K562 (cell line): ENCODE measurements at places on chromosomes 1 and 21.

- no peak for DNase-seq
Observed at GRCh38 chr1:169318536-169319244, 48.9 kb downstream of the NME7 start.

DNA sequence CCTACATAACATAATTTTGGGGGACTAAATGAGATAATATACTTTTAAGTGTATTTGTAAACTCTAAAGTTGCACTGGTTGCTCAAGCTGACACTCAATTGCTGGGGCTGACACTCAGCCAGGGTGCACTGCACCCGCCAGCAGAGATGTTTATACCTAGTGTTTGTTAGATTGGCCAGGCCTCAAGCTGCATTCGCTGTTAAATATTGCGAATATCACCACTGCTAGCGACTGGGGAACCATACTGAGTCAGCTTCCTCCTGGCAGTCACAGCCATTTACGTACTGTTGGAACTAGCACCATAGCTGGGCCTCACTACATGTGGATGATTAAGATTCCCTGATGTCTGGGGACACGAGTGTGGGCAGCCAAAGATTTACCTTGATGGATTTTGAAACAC is 12.7 kb upstream of the RWDD3 start:
- DNase-seq: no peak

DNA sequence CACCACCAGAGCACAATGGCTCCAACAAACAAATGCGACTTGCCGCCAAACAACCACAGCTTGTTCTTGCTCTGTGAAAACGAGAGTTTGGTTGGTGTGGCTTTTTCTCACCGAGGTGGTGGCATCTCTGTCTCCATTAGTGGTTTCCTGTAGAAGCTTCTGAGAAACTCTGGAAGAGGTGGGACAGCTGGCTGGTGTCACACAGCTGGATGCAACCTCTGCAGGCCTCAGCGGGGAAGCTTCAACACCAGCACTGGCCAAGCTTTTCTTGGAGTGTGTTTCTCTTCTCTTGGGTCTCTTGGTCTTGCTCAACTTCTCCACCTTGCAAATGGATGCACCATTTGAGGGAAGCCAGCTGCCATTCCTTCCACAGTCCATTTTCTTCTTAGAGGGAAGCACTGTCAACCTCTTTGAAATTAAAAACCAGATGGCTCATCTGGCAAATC is 124.8 kb downstream of the KCNN3 start:
- no peak for DNase-seq

GRCh38 chr1:183273300-183273699 is 87.2 kb downstream of the LAMC2 start:
- DNase-seq: no peak

GRCh38 chr1:161421456-161421855 is 53.8 kb upstream of the CFAP126 start:
- DNase-seq: no peak

GRCh38 chr1:226565476-226565875 is 16.9 kb downstream of the STUM start:
- DNase-seq: no peak
